ENCODE measurements at places on chromosomes 11 and 22.

GRCh38 chr22:46000081-46001027, 23.4 kb upstream of the WNT7B start:
- DNase-seq = no peak

GRCh38 chr11:83827520-83827919, 541.4 kb upstream of the CCDC90B start:
- no peak for DNase-seq

DNA sequence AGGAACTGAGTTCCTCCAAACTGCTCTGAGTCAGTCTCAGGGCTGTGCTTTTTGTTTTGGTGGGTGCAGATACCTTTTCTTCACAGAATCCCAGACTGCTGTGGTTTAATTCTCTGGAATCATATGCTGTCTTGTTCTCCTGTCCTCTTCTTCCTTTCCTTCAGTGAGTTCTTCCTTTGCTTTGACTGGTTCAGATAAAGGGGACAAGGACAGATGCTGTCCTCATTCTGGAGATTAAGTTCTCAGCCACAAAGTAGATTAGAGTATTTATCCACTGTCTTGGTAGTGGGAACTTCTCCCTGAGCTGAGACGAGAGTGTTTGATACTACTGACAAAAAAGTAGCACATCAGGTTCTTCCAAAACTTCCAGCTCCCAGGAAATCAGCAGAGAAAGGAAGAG, 13.3 kb downstream of the ZDHHC5 start:
- no peak for DNase-seq

GRCh38 chr11:129013737-129014475, 71.2 kb upstream of the TP53AIP1 start:
- DNase-seq = no peak

- no peak for DNase-seq
Observed at GRCh38 chr11:13224324-13224723, 53.3 kb upstream of the BMAL1 start.

- DNase-seq = no peak
Observed at GRCh38 chr22:42331014-42331413, 60.6 kb upstream of the TCF20 start.

DNA sequence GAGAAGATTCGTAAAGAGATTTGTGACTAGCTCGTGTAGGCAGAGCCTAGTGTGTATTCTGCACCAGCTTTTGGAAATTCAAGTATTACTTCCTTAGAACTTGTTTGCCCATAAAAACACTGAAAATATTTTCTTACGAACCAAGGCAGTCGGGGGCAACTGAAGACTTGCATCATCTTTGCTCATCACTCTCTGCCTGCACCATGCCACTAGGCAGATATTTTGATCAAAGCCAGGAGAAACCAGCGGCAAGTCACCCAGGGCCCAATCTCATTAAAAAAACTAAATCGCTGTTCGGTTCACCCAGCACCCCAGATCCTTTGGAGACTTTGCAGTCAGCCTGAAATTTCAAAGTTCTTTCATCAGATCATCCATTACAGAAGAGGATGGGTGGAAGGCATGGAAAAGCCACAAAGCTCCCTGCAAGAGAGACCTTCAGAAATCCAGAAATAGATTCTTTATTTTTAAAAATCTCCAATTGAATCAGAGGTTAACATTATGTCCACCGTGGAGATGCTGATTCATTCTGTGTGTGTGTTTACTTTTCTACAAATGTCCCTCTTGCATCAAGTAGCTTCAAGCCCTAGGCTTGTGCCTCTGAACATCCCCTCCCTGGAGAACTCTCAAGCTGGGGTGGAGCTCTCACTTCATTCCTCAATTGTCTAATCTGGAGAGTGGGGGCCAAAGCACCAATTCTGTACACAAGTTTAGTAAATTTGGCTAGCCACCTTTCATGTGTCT, 78.4 kb downstream of the ETS1 start:
- DNase-seq = no peak

- no peak for DNase-seq
Observed at GRCh38 chr11:119700030-119700429, 29.0 kb downstream of the NECTIN1 start.

DNA sequence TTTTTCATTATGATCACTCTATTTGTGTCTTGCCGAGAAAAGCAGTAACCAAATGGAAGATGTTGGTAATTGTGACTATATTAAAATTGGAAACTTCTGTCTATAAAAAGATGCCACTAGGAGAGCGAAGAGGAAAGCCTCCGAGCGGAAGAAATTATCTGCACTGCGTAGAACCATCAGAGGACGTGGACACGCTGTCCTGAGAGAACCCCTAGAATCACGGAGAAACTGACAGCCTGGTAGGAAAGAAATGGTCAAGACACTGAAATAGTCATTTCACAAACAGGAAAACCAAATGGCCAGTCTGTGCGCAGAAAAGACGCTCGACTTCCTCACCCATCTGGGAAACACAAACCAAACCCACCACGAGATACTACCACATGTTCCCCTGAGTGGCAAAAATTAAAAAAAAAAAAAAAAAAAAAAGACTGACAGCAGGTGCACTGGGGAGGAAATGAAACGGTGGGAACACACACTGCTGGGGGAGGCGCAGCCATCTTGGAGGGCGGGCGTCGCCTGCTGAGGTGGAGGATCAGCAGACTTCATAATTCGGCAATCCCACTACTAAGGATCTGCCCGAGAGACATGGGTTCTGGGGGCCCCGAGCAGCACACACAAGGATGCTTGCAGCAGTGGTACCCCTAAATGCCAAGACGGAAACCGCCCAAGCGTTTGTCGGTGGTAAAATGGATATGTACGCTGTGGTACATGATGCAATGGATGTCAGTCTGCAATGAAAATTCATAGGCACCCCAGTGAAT, 21.3 kb downstream of the IFITM10 start:
- no peak for DNase-seq

GRCh38 chr22:46139895-46140350, 10.4 kb upstream of the PPARA start:
- DNase-seq = no peak

DNA sequence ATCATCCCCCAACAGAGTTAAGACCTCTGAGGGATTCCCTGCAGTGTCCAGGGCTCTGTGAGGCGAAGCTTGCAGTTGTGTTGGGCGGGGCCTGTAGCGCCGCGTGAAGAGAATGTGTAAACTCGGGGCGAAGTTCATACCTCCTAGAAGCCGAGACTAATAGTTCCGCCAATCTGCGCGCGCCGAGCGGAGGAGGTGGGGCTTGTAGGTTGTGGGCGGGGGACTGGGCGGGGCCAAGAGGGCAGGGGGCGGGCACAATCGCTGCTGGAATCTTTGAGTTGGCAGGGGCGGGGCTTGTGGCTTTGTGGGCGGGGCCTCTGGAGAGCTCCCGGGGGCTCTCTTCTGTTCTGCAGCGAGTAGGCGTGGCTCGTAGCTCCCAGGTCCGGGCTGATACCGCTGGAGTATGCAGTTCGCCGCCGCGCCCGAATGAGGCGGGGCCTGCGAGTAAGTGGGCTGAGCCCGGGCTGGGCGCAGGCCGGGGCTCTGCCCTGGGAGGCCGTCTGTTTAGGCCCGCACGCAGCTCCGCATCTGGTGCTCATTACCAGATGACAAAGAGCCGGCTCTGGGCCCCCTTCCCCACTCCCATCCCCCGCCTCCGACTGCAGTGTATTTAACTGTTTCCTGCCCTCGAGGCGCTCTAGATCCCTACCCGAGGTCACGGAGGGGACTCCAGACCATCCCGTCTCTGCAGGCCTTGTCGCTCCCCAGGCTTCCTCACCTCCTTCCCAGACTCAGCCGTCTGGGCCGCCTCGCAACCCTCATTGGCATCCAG, 4.1 kb downstream of the CD248 start:
- peak; percentile 86 for DNase-seq

- DNase-seq = no peak
Observed at GRCh38 chr22:40878922-40879321, 17.0 kb upstream of the DNAJB7 start.

- no peak for DNase-seq
Observed at GRCh38 chr11:121929581-121929980, 186.4 kb downstream of the BLID start.

DNA sequence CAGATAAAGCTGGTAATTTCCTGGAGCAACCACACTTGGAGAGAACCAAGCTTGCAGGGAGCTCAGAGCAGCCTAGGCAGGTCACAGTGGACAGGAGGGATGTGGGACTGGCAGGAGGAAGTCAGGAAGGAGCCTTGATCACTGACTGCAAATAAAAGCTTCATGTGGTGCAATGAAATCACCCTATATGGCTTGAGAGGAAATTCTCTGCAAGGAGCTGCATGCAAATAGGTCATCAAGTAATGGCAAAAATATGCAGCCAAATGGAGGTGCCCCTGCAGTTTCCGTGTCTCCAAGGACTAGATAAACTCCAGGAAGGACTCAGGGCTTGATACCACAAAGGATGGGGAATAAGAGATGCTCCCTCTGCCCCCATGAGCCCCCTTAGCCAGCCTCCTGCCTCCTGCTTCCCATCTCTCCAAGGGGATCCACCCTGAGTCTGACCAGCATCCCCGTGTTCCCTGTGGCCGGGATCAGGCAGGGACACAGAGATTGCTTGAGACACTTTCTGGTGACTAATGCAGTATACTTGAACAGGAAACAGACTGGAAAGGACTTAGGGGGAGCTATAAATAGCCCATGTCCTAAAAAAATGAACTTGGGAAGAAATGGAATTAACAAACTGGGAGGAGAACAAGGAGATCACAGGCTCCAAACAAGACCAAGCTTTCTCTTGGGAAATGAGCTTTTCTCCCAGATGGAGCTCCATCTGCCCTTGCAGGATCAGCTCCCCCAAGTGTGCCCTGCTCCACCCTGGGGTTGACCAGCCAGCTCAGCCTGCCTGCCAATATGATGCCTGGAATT, 23.9 kb upstream of the MICAL2 start:
- no peak for DNase-seq

DNA sequence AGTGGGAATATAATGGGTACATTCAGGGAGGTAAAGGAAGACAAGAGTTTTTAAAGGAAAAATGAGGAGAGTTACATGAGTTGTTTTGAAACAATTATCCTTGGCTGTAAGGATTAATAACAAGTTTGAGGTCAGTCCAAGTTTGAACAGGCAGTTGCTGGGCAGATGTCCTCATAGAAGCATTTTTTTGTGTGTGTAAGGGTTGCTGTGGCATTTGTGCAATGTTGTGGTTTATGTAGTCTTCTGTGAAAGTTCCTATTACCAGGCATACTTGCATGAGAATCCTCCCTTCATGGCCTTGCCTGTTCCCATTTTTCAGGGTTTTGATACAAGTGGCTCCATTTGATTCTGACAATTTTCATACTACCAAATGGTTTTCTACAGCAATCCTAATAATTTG, 400.2 kb downstream of the KCNA4 start:
- no peak for DNase-seq

DNA sequence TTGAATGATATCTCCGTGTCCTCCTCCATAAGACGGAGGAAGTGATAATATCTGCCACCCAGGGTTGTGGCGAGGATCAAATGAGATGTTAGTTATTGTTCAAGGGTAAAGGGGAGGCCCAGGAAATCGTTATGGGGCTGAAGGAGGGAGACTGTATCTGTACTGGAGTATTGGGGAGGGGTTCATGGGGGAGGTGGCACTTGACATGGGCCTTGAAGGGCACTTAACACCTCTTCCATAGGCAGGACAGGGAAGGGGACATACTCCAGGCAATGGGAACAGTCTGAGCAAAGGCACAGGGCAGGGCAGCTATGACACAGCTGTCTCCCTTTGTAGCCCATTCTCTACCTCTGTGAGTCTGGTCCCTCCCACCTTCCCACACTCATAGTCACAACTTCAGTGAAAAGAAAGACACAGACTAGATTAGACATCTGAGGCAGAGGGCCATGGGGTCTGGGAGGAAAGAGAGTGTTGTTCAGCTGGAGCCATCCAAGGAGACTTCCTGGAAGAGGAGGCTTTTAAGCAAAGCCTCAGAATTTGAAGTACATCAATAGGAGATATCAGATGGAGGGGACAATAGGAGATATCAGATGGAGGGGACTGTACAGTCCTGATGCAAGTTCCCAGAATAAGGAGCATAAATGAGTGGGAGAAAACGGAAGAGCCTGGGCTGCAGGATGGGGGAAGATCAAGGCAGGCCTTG, 15.8 kb upstream of the DGKZ start:
- no peak for DNase-seq

- no peak for DNase-seq
Observed at GRCh38 chr11:133966921-133967598, 10.3 kb upstream of the IGSF9B start.

- no peak for DNase-seq
Observed at GRCh38 chr22:45224331-45224730, 16.4 kb downstream of the KIAA0930 start.

- DNase-seq = no peak
Observed at GRCh38 chr11:85831050-85831449, 20.1 kb upstream of the SYTL2 start.

DNA sequence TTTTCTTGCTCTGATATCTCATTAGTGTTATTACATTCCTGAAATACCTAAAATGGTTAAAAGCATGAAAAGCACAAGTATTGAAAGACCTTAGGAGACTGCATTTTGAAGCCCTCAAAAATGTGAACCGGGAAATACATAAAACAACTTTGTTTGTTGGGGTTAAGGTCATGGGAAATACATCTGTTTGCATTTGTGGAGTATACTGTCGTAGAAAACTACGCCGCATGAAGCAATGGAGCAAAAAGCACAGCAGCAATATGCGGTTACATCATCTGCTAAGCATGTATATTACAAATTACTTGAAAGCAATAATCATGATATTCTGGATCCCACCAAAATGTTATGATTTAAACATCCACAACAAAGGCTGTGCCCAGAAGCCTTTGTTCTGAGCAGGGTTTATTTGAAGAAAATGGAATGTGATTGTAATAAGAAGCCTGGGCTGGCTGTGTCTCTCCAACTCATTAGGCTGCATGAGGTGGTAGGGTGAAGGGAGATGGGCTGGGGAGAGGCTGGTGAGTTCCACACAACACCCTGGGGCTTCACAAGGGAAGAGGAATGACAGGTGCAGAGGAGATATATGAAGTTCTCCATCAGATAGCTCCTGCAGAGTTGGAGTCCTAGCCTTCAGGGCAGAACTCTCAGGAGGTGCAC, 64.7 kb upstream of the LIN7C start:
- DNase-seq = no peak

GRCh38 chr11:86483940-86484794, 109.5 kb downstream of the CCDC81 start:
- DNase-seq = no peak

DNA sequence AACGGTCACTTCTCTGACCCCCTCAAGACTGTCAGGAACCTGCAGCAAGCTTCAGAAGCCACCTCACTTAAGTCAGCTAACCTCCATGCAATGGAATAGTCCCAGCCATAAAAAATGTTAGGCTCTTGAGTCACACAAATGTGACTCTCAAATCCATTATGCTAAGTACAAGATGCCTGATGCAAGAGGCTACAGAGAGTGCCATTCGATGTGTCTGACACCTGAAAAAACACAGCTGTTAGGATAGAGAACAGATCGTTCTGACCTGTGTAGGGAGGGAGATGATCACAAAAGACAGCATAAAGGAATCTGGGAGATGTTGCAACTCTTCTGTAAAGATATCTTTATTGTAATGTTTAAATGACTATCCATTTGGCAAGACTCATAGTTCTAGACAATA, 712.4 kb downstream of the TBC1D22A start:
- no peak for DNase-seq
